ENCODE measurements at places on chromosomes 4 and X. TPM values are rescaled to one million over a fixed set of nuclear protein-coding genes. Genes with fewer than 3 reads are reported as not detected.

The RADX gene
- 15.5 TPM for total RNA-seq

The CSAG3 gene
- total RNA-seq: not detected

The RAB41 gene
- total RNA-seq: not detected

DNA sequence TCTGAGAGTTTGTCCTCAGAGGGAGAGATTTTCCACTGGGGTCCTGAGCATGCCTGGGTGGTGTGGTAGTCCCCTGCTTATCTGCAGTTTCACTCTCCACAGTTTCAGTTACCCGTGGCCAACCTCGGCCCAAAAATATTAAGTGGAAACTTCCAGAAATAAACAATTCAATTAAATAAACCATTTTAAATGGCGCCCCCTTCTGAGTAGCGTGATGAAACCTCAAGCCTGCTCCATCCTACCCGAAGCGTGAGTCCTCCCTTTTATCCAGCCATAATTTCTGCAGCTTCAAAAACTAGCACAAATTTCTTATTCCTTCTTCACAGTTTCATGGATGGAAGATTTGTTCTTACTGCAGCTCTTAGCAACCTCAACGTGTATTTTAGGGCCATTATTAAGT lies 26.7 kb downstream of the PNMA6E start:
- H3K27ac ChIP-seq: no peak overlapping the region
- H3K27me3 ChIP-seq: peaks cover 2% of the 10 kb centered on the region
- H3K36me3 ChIP-seq: no peaks in the 10 kb centered on the region
- no peak for DNase-seq
- no peak overlapping the region for H3K4me3 ChIP-seq

The DUSP9 gene
- not detected for total RNA-seq

- no peaks in the 10 kb centered on the region for H3K27me3 ChIP-seq
- H3K4me1 ChIP-seq: peaks cover 100% of the 10 kb centered on the region
- H3K4me3 ChIP-seq: no peak overlapping the region
- peak overlapping the region; percentile 96 for H3K27ac ChIP-seq
These were observed 338.7 kb upstream of the GATB start for GRCh38 chr4:152099555-152099954.

GRCh38 chr4:146159384-146160058 lies 16.0 kb upstream of the LSM6 start:
- H3K27me3 ChIP-seq: no peaks in the 10 kb centered on the region
- H3K4me1 ChIP-seq: no peaks in the 10 kb centered on the region
- H3K36me3 ChIP-seq: no peaks in the 10 kb centered on the region
- no peak overlapping the region for H3K27ac ChIP-seq

DNA sequence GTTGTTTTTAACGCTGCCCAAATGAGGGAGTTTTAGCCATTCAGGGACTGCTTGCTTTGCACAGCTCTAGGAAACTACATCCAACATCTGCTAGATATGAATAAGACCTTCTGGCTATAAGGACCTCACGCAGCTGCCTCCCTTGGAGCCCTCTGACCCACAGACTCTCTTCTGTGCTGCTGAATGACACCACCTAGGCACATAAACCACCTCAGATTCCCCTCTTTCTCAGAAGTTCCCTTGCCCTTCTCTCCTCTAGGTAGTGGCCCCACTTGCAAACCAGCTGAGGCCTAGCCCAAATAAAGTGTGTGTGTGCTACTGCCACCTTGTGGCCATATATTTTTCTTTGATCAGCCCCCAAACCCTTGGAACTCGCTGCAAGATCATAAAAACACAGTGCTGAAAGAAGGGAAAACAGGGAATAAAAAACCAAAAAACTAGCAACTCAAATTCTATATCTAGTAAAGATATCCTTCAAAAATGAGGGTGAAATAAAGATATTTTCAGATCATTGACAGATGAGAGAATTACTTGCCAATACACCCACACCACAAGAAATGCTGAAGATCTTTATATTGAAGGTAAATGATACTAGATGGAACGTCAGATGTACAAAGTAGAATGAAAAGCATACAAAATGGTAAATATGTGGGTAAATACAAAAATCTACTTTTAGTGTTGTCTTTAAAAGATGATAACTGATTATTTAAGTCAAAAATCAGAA lies 265.9 kb downstream of the ADAMTS3 start:
- H3K36me3 ChIP-seq: no peaks in the 10 kb centered on the region
- no peak overlapping the region for H3K4me3 ChIP-seq
- H3K27me3 ChIP-seq: no peaks in the 10 kb centered on the region
- H3K4me1 ChIP-seq: no peaks in the 10 kb centered on the region
- no peak overlapping the region for H3K27ac ChIP-seq
- DNase-seq: peak; percentile 25

- H3K27ac ChIP-seq: no peak overlapping the region
- H3K36me3 ChIP-seq: no peaks in the 10 kb centered on the region
- H3K27me3 ChIP-seq: peaks cover 8% of the 10 kb centered on the region
- H3K4me1 ChIP-seq: no peaks in the 10 kb centered on the region
These were observed 43.0 kb upstream of the SH3RF1 start for GRCh38 chr4:169313732-169314131.

DNA sequence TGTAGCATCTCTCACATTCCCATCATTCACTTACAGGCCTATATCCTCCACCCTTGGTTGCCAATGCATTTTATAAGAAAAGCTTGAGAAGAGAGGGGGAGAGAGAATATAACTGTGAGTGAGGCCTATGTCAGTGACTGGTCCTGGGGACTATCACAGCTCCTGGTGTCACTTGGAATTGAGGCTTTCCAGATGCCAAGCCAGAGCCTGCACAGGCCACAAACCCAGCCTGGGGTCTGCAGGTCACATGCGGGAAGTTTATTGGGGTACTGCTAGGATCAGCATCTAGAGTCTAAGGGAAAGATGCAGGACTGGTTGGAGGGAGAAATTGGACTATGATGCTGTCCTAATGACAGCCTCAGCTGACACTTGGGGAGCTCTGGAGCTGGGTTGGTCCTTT lies 47.6 kb downstream of the RTL5 start:
- H3K27me3 ChIP-seq: no peaks in the 10 kb centered on the region
- no peaks in the 10 kb centered on the region for H3K4me1 ChIP-seq
- no peak for DNase-seq
- H3K4me3 ChIP-seq: no peak overlapping the region
- H3K27ac ChIP-seq: no peak overlapping the region

- H3K27ac ChIP-seq: no peak overlapping the region
- no peaks in the 10 kb centered on the region for H3K4me1 ChIP-seq
- H3K27me3 ChIP-seq: no peaks in the 10 kb centered on the region
- no peak for DNase-seq
- no peak overlapping the region for H3K4me3 ChIP-seq
These were observed 84.1 kb downstream of the LDB2 start for GRCh38 chr4:16814361-16814760.

The CRLF2 gene
- 1.5 TPM for total RNA-seq

GRCh38 chr4:78138252-78138651 lies 81.1 kb downstream of the FRAS1 start:
- no peaks in the 10 kb centered on the region for H3K4me1 ChIP-seq
- H3K27me3 ChIP-seq: no peaks in the 10 kb centered on the region
- H3K36me3 ChIP-seq: no peaks in the 10 kb centered on the region

DNA sequence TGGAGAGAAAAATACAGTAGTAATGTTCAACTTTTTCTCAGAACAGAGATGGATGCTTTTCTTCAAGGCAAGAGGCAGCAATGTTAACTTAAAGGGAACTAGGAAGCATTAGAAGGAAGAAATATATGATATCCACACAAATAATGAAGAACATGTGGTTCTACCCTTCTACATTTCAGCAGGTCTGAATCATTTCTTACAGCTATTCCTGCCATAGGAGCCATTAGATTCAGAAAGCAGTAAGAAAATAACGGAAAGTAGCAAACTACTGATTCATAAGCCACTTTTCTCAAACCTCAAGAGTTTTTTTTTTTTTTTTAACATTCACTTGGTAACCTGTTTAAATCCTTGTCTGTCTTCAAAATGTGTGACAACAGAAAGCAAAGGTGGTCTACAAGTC lies 1251.6 kb upstream of the AGA start:
- H3K27ac ChIP-seq: no peak overlapping the region
- no peak overlapping the region for H3K4me3 ChIP-seq
- H3K27me3 ChIP-seq: no peaks in the 10 kb centered on the region
- no peaks in the 10 kb centered on the region for H3K36me3 ChIP-seq
- no peak for DNase-seq
- no peaks in the 10 kb centered on the region for H3K4me1 ChIP-seq

DNA sequence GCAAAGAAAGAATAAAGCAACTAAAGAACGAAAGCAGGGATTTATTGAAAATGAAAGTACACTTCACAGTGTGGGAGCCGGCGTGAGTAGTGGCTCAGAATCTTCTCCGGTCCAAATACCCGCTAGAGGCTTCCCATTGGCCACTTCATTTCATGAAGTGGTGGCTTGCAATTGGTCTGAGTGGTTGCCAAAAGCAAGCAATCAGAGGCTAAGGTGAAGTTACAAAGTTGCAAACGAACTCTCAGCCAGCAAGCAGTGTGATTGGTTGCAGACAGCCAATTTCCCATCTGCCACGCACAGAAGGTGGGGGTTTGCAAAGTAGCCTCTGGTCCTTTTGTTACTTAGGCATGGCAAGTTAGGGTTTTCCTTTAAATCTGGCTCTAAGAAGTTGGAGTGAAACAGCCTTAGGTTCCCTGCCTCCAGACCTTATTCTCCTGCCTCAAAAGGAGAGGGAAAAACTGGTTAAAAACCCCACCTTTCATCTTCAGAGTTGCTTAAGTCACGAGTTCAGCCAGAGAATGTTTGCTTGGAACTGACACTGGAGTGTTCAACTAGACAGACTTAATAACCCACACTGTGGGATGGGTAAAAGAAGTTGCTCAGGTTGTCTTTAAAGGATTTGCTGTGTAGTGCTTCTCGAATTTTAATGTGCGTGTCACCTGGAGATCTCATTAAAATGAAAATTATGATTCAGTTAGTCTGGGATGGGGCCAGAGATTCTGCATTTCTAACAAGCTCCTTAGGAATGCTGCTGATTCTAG lies 6.9 kb upstream of the CLOCK start:
- no peak overlapping the region for H3K4me3 ChIP-seq
- no peaks in the 10 kb centered on the region for H3K36me3 ChIP-seq
- no peaks in the 10 kb centered on the region for H3K27me3 ChIP-seq
- DNase-seq: no peak
- no peak overlapping the region for H3K27ac ChIP-seq

DNA sequence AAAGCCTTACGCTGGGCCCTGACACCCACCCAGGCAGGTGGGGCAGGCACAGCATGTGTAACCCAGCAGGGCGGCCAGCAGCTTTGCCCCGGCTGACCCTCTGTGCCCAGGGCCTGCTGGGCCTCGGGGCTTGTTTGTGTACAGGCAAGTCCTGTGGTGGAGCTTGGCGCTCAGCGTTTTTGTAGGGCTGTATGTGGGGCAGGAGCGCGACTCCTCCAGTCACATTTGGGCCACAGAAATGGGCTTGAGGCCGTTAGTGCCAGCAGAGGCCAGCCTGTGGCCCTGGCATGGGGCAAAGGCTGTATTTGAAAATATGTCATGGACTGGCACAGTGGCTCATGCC lies 14.7 kb upstream of the HGFAC start:
- no peak for DNase-seq
- H3K4me3 ChIP-seq: no peak overlapping the region
- no peaks in the 10 kb centered on the region for H3K4me1 ChIP-seq
- no peak overlapping the region for H3K27ac ChIP-seq
- no peaks in the 10 kb centered on the region for H3K27me3 ChIP-seq

GRCh38 chr4:141180991-141181761 lies 39.5 kb upstream of the ZNF330 start:
- DNase-seq: no peak
- H3K4me1 ChIP-seq: no peaks in the 10 kb centered on the region
- no peaks in the 10 kb centered on the region for H3K27me3 ChIP-seq
- H3K4me3 ChIP-seq: no peak overlapping the region

The HTN3 gene
- total RNA-seq: not detected

GRCh38 chrX:56728321-56728720 lies 722 bp upstream of the NBDY start:
- no peak overlapping the region for H3K4me3 ChIP-seq
- H3K4me1 ChIP-seq: peaks cover 2% of the 10 kb centered on the region
- H3K36me3 ChIP-seq: no peaks in the 10 kb centered on the region
- H3K27ac ChIP-seq: peak overlapping the region; percentile 85
- no peaks in the 10 kb centered on the region for H3K27me3 ChIP-seq

- no peak overlapping the region for H3K27ac ChIP-seq
- DNase-seq: no peak
- H3K27me3 ChIP-seq: peaks cover 64% of the 10 kb centered on the region
- H3K36me3 ChIP-seq: no peaks in the 10 kb centered on the region
- peaks cover 10% of the 10 kb centered on the region for H3K4me1 ChIP-seq
- no peak overlapping the region for H3K4me3 ChIP-seq
These were observed 20.1 kb upstream of the FGFR3 start for GRCh38 chr4:1772853-1773538.

- H3K4me3 ChIP-seq: no peak overlapping the region
- no peaks in the 10 kb centered on the region for H3K36me3 ChIP-seq
- H3K27me3 ChIP-seq: no peaks in the 10 kb centered on the region
- H3K4me1 ChIP-seq: no peaks in the 10 kb centered on the region
- no peak overlapping the region for H3K27ac ChIP-seq
- no peak for DNase-seq
These were observed 9.7 kb downstream of the SERTM2 start for GRCh38 chrX:111521169-111521568.

The F8A2 gene
- total RNA-seq: not detected

The PCYT1B gene
- total RNA-seq: not detected
